ENCODE measurements at places on chromosomes 7 and 10.

DNA sequence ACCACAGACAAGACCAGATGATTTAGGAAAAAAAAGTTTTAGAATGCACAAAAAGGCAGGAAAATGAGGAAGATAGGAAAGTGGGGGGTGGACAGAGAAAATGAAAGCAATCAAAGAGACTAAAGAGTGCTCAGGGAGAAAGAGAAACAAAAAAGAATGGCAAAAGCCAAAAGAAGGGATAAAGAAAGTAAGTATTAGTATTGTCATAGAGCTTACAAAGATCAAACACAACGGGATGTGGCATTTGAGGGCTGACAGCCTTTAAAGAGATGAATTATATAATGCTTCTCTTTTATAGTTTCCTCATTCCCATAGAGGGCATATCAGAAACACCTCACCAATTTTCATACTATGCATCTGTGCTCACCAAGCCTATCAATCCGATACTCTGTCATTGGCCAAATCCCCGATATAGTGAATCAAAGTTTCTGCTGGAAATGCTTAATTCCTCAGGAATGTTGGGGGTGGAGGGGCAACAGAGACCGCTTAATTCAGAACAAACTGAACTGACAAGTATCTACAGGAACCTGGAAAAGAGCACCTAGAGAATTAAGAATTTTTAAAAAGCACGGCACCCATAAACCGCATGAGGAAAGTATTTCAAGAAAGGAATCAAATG is 2.7 kb downstream of the COG5 start:
- no peak for DNase-seq

GRCh38 chr10:124044143-124044862 is 49.1 kb downstream of the CHST15 start:
- no peak for DNase-seq

GRCh38 chr7:101804967-101805366 is 12.5 kb upstream of the CUX1 start:
- no peak for DNase-seq

DNA sequence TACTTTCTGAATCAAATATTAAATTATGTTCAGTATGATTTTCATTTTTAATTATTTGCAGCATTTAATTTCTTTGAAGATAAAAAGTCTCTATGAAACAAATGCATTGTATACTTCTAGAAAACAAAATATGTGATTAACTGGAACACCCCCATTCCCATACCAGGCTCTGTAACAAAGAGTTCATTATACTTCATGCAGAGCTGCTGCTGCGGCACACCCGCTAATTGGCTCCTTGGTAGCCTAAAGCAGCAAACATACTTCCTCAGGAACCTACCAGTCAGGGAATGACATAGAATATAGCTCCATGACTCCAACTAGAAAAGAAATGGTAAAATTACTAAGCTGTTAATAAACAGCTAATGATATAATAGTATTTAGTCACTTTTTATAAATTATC is 19.3 kb downstream of the RAB11FIP2 start:
- no peak for DNase-seq

Data from ascending aorta (tissue), 2 donors.